Activated CD8-positive, alpha-beta T cell treated with anti-CD3 and anti-CD28 coated beads, Interleukin-2, amount 10 ng/mL, durations not matched to agents 7 days and 5 days (primary cell): ENCODE measurements at places on chromosomes 11 and 22. TPM values are rescaled to one million over a fixed set of nuclear protein-coding genes. Genes with fewer than 3 reads are reported as not detected.

GRCh38 chr11:94332814-94333213 is 28.4 kb downstream of the IZUMO1R start:
- no peaks in the 10 kb centered on the region for H3K27me3 ChIP-seq
- H3K36me3 ChIP-seq: no peaks in the 10 kb centered on the region
- no peak for DNase-seq
- no peak overlapping the region for H3K4me3 ChIP-seq
- no peaks in the 10 kb centered on the region for H3K4me1 ChIP-seq

DNA sequence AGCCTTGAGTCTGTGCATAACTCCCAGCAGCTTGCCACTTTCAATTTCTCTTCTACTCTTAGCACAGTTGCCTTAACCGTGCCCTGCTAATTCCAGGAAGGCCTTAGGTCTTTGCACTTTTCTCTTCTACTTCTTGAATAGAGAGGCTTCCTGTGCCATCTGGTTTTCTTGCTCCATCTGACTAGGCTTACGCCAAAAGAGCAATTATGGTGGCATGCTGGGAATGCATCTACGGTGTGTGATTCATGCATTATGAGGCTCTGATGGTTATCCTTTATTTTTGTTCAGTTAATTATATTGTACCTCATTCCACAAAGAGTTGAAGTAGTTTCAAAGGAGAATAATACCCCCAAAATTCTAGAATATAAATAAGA is 29.4 kb downstream of the SIK2 start:
- H3K4me3 ChIP-seq: no peak overlapping the region
- H3K27ac ChIP-seq: no peak overlapping the region
- H3K27me3 ChIP-seq: no peaks in the 10 kb centered on the region
- H3K36me3 ChIP-seq: peaks cover 19% of the 10 kb centered on the region

The SMTNL1 gene
- total RNA-seq: not detected

DNA sequence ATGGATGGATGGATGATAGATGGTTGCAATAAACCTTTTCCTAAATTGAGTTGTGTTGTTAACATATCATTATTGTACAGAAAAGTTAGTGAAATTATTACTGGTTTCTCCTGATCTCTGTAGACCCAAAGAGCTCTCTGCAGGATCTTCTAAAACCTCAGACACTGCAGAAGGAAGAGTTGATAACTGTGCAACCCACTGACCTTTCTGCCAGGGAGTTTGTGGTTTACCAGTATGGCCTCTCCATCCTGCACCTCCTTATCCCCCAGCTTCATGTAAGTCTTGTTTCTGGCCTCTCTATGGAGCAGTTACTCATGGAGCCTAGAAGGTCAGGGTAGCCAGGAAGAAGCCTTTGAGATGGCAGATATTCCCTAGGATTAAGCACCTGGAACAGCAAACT is 45.6 kb downstream of the BTG4 start:
- H3K4me1 ChIP-seq: peaks cover 21% of the 10 kb centered on the region
- no peak for DNase-seq
- H3K4me3 ChIP-seq: no peak overlapping the region
- peaks cover 2% of the 10 kb centered on the region for H3K27me3 ChIP-seq

DNA sequence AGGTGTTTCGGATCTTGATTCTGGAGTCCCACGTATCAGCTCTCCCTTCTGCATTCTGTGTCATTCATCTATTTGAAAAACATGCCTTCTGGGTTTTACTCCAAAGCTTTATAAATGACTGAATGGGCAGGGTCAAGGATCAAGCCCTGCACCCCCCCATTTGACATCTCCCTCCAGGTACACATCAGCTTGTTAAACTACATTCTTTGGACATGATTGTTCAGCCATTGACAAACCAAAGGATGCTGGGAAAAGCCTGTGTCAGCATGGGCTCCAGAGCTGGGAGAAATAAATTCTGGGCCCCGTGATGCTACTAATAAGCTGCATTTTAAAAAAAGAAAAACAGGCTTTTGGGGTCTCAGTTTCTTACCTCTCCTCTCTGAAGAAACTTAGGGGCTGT is 103.7 kb downstream of the DSCAML1 start:
- H3K4me3 ChIP-seq: no peak overlapping the region
- DNase-seq: no peak
- H3K27ac ChIP-seq: no peak overlapping the region
- no peaks in the 10 kb centered on the region for H3K27me3 ChIP-seq

- DNase-seq: no peak
- H3K27me3 ChIP-seq: peaks cover 3% of the 10 kb centered on the region
- H3K4me1 ChIP-seq: peaks cover 66% of the 10 kb centered on the region
- H3K36me3 ChIP-seq: peaks cover 5% of the 10 kb centered on the region
- no peak overlapping the region for H3K27ac ChIP-seq
- no peak overlapping the region for H3K4me3 ChIP-seq
Observed at GRCh38 chr11:35009191-35009943, 92.9 kb downstream of the PDHX start.

DNA sequence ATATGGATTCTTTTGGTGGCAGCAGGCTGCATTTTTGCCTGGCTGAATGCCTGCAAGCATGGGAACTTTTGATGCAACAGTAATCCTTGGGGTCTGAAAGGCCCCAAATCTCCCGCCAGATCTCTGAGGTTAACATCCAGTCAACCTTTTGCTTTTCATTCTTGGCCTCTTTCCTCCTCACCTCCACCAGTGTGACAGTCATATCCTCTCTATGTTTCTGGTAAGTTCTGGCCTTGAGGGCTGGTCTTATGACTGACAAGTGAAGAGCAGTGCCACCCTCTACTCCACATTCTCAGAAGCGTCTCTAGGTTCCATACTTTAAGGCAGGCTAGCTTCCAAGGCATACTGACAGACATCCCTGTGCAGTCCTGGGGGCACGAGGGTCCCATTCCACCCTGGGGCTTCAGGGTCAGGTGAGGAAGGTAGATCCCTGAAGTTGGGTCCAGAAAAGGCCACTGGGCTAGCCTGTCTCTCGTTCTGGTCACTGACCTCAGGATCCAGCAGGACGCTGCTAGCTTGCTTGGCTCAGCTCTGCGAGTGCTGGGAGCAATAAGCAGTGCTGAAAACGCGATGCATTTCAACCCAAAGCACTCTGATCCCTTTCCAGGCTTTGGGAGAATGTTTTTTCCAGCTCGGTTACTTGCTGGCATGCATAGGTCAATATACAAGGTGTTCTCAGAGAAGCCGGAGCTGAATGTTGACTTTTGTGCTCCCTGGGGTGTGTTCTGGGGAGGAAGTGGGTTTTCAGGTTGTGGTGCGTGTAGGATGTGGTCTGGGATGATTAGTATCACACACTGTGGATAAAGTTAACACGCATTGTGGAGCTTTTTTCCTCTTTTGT is 75.2 kb downstream of the PTPRJ start:
- H3K4me3 ChIP-seq: peak overlapping the region; percentile 69
- no peaks in the 10 kb centered on the region for H3K27me3 ChIP-seq
- peaks cover 57% of the 10 kb centered on the region for H3K36me3 ChIP-seq
- peak overlapping the region; percentile 94 for H3K27ac ChIP-seq
- peaks cover 88% of the 10 kb centered on the region for H3K4me1 ChIP-seq

GRCh38 chr11:2289350-2289749 is 12.4 kb downstream of the C11orf21 start:
- no peaks in the 10 kb centered on the region for H3K36me3 ChIP-seq
- no peak overlapping the region for H3K4me3 ChIP-seq
- no peak for DNase-seq

DNA sequence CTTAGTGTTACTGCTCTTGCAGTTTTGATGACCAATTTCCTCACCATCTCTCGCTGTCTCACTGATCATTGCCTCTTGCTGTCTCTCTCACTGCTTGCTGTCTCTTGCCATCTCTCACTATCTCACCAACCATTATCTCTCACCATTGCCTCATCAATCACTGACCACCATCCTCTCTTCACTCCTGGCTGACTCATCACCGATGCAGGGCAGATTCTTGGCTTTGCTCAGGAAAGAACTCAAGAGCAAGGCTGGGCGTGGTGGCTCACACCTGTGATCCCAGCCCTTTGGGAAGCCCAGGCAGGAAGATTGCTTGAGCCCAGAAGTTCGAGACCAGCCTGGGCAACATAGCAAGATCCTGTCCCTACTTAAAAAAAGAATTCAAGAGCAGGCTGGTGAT is 66.3 kb upstream of the SYN3 start:
- no peaks in the 10 kb centered on the region for H3K4me1 ChIP-seq
- no peak overlapping the region for H3K27ac ChIP-seq
- DNase-seq: no peak
- no peak overlapping the region for H3K4me3 ChIP-seq
- no peaks in the 10 kb centered on the region for H3K27me3 ChIP-seq

DNA sequence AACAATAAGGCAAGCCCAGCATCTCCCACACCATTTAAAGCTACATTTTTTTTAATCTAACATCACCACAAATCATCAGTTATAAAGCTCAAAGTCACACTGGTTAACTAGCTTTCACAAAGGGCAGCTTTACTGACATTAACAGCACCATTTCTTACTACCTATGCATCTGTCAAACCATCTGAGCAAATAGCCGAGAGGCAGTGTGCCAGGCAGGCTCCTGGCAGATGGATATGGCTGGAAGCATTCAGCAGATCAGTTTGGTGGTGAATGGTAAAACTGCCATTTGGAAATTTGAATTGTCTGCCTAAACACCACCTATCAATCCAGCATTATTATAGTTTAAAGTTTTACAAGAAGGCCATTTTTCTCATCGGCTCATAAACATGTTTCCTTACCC is 131.2 kb downstream of the TTC28 start:
- no peaks in the 10 kb centered on the region for H3K4me1 ChIP-seq
- no peaks in the 10 kb centered on the region for H3K36me3 ChIP-seq

The ELFN2 gene
- total RNA-seq: 0.05 TPM

DNA sequence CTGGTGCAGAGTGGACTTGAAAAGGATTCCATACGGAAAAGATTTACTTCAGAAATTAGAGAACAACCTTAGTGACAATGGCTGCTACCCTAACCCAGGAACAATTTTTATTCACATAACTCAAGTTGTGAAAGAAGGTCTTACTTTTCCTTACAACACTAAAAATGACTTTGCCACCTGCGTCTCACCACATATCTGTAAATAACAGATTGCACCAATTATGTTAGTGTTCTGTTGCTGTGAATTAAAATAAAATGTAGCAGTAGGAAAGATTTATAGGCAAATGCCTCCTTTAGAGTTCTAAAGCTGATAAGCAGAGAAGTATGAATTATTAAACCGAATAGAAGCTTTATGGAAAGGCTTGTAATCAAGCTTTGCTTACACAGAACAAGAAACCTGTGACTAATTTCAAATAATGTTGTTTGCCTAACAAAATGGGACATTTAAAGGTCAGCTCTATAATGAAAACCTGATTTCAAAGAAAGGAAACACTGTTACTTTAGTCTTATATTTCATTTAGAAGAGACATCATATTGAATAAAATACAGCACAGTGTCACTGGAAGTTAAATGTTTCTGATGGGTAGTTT is 2237.8 kb downstream of the LRRC4C start:
- DNase-seq: no peak
- H3K4me3 ChIP-seq: no peak overlapping the region
- no peaks in the 10 kb centered on the region for H3K36me3 ChIP-seq
- H3K27ac ChIP-seq: no peak overlapping the region
- no peaks in the 10 kb centered on the region for H3K4me1 ChIP-seq

DNA sequence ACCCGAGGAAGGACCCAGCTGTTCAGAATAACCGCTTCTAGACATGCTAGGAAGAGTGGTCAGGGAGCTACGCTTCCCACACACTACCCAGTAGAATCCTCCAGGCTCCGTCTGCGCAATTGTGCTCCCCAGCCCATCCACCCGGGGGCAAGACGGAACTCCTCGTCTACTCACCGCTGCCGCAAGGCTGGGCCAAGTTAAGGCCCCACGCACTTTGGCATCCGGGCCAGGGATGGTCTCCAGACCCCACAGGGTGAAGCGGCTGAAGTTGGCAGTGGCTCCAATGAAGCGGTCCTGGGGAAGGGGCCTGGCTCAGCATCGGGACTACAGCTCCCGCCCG is 757 bp downstream of the RNASEH2C start:
- H3K27ac ChIP-seq: peak overlapping the region; percentile 89
- H3K4me1 ChIP-seq: peaks cover 39% of the 10 kb centered on the region
- H3K4me3 ChIP-seq: peak overlapping the region; percentile 95
- peaks cover under 1% of the 10 kb centered on the region for H3K27me3 ChIP-seq
- peaks cover 49% of the 10 kb centered on the region for H3K36me3 ChIP-seq
- peak; percentile 43 for DNase-seq

DNA sequence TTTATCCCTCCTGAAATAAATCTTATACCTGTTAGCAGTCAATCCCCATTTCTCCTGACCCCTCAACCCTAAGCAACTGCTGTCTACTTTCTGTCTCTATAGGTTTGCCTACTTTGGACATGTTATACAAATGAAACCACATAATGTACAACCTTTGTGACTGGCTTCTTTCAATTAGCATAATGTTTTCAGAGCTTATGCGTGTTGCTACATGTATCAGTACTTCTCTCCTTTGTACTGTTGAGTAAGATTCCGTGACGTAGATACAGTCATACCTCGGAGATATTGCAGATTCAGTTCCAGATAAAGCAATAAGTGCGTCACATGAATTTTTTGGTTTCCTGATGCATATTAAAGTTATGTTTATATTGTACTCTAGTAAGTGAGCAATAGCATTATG is 127.3 kb downstream of the MORC2 start:
- H3K36me3 ChIP-seq: no peaks in the 10 kb centered on the region
- H3K4me1 ChIP-seq: no peaks in the 10 kb centered on the region
- DNase-seq: no peak
- H3K27me3 ChIP-seq: peaks cover 3% of the 10 kb centered on the region
- no peak overlapping the region for H3K4me3 ChIP-seq

DNA sequence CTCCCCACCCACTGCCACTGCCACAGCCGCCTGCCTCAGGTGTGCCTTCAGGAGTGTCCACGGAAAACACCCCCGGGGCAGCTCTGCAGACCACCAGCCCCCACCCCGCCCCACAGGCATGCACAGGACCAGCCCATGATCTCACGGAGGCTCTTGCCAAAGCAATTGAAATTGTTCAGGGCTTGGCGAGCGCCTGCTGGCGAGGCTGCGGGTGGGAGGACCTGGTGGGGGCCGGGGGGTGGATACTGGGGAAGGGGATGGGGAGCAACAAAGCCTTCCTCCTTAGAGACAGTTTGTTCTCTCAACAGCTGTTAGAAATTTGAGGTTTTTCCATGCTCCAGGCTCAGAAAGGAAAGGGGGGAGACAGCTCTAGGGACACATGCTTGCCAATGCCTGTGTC is 274.7 kb downstream of the MN1 start:
- no peaks in the 10 kb centered on the region for H3K36me3 ChIP-seq
- H3K4me3 ChIP-seq: no peak overlapping the region
- no peak overlapping the region for H3K27ac ChIP-seq

GRCh38 chr22:43236411-43237166 is 49.7 kb upstream of the TTLL12 start:
- H3K27ac ChIP-seq: no peak overlapping the region
- no peaks in the 10 kb centered on the region for H3K4me1 ChIP-seq
- no peak for DNase-seq
- no peaks in the 10 kb centered on the region for H3K27me3 ChIP-seq

- no peak for DNase-seq
- no peaks in the 10 kb centered on the region for H3K27me3 ChIP-seq
- no peaks in the 10 kb centered on the region for H3K36me3 ChIP-seq
- H3K4me3 ChIP-seq: no peak overlapping the region
- H3K27ac ChIP-seq: no peak overlapping the region
Observed at GRCh38 chr11:1126491-1126926, 31.2 kb upstream of the MUC5AC start.
